ENCODE measurements at places on chromosomes 7 and 10.
A peak's percentile ranks its signal among the peaks of the same experiment; 100 is the strongest.

GRCh38 chr10:36183056-36183455 is 541.0 kb upstream of the FZD8 start:
- DNase-seq: no peak

DNA sequence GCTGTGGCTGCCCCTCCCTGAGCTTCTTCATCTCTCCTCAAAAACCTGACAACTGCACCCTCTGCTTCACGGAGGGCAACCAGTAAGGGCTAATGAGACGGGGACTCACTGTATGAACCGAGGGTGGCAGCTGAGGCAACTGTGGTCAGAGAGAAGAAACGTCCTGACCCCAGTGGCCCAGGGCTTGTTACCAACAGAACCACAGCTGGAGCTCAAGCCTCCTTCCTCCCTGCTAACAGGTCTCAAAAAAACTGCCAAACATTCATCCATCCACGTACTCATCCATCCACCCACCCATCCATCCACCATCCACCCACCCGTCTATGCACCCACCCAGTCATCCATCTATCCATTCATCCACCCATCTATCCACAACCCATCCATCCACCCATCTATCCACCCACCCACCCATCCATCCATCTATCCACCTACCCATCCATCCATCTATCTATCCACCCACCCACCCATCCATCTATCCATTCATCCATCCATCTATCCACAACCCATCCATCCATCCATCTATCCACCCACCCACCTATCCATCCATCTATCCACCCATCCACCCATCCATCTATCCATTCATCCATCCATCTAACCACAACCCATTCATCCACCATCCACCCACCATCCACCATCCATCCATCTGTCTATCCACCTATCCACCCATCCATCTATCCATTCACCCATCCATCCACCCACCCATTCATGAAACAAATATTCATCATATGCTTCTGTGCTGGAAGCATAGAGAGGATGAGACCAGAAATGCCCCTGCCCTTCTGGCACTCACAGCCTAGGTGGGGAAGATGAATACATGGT is 111.7 kb downstream of the PDGFA start:
- no peak for DNase-seq

GRCh38 chr7:140611641-140612040 is 29.0 kb downstream of the DENND2A start:
- no peak for DNase-seq

DNA sequence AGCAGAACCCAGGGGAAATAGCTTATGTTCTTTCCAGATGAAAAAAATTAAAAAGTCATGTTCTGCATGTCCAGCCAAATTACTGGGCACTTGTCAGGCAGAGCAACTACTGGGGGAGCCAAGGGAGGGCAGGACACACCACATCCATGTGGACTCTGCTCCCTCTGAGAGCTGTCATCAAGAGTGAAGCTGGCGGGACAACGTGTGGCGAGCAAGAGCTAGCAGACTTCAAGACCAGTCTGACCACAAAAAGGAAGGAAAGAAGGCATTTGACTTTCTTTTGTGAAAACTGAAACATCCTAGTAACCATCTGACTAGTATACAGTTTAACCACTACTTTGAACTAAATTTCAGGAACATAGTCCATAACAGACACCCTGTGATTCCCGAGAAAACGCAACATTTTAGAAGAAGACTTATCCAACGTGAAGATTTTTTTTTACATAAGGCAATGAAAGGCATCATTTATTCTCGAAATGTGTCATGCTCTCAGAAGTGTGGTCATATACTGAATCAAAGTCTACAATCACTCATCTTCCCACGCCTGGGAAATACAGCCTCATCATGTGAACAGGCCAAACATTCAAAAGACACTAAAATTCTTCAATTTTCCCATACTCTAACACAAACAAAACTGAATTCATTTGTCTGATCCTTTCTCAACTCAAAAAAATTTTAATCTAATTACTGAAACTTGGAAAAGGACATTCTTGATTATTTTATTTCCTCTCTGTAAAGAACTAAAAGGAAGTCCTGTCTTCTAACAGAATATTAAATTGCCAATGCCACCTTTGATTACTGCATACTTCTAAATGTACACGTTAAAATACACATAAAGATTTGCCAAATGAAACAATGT is 15.5 kb downstream of the CYTH3 start:
- peak; percentile 43 for DNase-seq

DNA sequence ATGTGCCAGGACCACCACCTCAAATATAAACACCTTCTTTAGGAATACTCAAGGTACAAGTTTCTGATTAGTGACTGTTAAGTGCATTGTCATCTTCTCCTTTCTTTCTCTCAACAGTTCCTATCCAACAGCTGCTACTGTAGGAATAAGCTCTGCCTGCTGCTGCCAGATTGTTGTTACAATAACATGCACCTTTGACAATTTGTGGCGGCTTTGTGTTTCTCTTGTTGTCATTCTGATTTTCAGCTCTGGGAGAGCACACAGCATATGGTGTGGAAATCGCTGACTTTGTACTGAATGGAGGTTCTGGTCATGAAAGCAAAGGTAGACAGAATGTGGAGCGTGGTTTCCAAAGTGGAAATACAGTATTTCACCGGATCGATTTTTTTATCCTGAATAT is 182.8 kb downstream of the SEC23IP start:
- DNase-seq: no peak

DNA sequence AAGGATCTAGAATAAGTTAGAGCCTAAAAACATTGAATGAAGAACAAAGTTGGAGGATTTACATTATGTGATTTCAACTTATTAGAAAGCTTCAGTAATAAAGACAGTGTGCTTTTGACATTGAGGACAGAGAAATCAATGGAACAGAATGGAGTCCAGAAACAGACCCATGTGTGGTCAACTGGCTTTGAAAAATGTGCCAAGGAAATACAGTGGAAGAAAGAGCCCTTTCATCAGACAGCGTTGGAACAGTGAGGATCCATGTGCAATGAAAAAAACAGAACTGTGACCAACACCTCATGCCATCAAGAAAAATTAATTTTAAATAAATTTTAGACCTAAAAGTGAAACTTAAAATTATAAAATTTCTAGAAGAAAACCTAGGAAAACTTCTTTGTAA is 50.6 kb upstream of the LRRC18 start:
- DNase-seq: no peak

GRCh38 chr7:10940704-10941355 is 32.8 kb upstream of the PHF14 start:
- DNase-seq: no peak

GRCh38 chr7:158384746-158385145 is 202.9 kb downstream of the PTPRN2 start:
- DNase-seq: no peak

- no peak for DNase-seq
Observed at GRCh38 chr10:25694971-25695370, 239.1 kb upstream of the MYO3A start.

GRCh38 chr7:95432606-95433005 is 2.2 kb downstream of the PON2 start:
- no peak for DNase-seq

DNA sequence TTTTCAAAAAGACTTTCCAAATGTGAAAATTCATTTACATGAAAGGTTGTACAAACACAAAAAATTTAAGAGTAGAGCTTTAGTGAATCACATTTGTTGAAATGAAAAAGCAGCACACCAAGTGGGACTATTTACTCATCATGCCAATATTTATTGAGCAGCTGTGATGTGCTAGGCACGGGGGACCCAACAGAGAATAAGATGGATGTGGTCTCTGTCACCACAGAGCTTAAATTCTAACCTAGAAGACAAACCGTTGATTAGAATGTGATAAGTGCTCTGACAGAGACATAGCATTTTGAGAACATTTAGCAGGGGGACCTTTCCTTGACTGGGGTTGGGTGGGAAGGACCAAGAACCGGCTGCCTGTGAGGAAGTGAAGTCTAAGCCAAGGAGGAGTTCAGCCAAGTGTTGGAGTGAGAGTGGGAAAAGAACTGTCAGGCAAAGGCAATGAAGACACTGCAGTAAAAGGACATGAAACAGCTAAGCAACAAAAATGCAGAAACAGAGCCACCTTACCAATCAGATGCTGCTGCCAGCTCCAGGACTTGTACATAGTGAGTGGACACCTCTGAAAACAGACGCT is 19.1 kb downstream of the ADAM12 start:
- DNase-seq: no peak

DNA sequence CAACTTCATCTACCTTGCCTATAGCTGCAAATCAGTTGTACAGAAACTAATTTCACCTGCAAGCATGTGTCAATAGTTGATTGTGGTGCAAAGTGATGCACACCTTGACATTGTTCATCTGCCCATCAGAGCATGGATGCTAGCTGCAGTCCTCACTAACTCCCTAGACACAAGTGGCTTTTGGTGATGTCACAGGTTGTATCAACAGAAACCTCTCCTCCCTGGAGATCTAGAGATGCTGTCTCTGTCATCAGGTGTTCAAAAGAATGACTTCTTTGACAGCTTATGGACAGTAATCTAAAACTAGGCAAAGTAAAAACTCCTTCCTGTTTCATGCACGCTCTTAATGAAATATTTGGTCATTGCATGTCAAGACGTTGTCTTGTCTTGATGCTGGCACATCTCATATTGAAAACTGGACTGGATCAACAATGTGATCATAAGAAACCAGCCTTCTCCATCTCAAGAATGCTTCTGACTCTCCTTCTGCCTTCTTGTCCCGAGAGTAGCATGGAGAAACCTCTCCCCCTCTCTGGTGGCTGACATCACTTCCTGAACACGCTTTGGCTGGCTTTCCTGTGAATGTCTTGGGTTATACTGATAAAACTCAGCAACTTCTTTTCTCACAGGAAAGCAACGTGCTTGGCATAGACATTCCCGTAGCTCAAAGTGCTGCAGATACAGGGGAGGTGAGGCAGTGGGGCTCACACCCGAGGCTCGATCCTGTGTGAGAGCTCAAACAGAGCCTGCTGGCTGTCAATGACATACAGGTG is 176.2 kb upstream of the CDCA7L start:
- DNase-seq: no peak

DNA sequence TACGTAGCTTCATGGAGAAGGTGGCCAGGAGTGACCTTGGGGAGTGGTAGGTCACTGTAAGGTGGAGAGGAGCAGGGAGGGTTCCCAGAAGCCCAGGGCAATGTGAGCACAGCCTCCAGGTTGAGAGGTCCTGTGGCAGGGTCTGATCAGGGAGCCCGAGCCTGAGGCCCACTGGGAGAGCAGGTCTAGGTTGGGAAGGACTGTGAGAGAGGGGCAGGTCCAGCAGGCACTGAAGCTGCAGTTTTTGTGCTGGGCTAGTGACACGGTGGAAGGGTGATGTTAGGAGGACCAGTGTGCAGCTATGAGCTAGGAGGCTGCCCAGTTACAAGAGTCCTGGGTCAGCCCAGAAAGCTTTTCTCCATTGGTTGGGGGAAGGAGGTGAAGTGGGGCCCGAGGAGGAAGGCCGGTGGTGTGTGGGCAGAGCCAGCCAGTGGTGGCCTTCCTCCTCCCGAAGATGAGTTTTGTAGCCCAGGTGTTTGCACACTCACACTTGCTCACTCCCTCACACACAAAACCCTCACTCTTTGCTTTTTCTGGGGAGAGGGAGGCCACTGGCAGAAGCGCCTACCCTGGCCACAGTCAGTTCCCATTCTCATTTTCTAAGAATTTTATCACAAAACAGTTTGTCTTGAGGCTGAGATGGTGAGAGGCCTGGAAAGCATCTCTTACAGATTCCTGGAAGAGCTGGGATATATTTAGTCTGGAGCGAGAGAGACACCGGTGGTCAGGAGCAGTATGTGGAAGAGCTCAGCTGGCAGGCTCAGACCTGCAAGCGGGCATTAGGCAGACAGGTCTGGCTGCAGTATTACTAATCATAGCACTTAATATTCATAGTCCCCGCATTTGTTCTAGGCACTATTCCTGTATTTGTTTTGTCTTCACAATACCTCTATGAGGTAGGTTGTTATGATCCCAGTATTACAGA is 57.1 kb downstream of the ZNF467 start:
- DNase-seq: no peak
